T-helper 2 cell treated with Interferon-gamma antibody and Interleukin-4, amounts not matched to agents 100 ng/mL and 5 ng/mL, for 36 hours (primary cell): ENCODE measurements at places on chromosomes 4 and X. TPM values are rescaled to one million over a fixed set of nuclear protein-coding genes. Genes with fewer than 3 reads are reported as not detected.

RBMXL3 gene
- not detected in 2 replicates for total RNA-seq

HAND2 gene
- not detected in 2 replicates for total RNA-seq

ADH1A gene
- total RNA-seq = not detected in 2 replicates

CXXC4 gene
- total RNA-seq = not detected in 2 replicates

CCKAR gene
- not detected in 2 replicates for total RNA-seq

C1QTNF7 gene
- not detected in 2 replicates for total RNA-seq

FSTL5 gene
- not detected in 2 replicates for total RNA-seq
